ENCODE measurements at places on chromosomes 3 and 15. TPM values are rescaled to one million over a fixed set of nuclear protein-coding genes. Genes with fewer than 3 reads are reported as not detected.
A peak's percentile ranks its signal among the peaks of the same experiment; 100 is the strongest.

GRCh38 chr3:169295912-169296570 is 367.5 kb downstream of the MECOM start:
- no peaks in the 10 kb centered on the region for H3K36me3 ChIP-seq
- no peak for DNase-seq
- H3K4me3 ChIP-seq, result no peak overlapping the region
- H3K27ac ChIP-seq, result no peak overlapping the region

DNA sequence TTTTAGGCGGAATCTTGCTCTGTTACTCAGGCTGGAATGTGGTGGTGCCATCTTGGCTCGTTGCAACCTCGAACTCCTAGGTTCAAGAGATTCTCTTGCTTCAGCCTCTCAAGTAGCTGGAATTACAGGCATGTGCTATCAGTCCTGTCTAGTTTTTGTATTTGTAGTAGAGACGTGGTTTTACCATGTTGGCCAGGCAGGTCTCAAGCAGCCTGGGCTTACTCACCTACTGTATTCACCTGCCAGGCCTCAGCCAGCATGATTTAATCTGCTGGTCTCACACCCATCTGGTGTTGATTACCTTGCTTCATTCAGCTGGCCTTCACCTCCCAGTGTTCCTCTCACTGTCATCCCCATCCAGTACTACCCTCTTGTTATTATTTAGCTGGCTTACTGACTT is 102.0 kb downstream of the IL12A start:
- no peak for DNase-seq
- no peak overlapping the region for H3K27ac ChIP-seq
- H3K4me1 ChIP-seq, result no peaks in the 10 kb centered on the region
- H3K27me3 ChIP-seq, result no peaks in the 10 kb centered on the region
- no peak overlapping the region for H3K4me3 ChIP-seq
- H3K36me3 ChIP-seq, result no peaks in the 10 kb centered on the region

DPH3 gene
- 13.4 TPM for total RNA-seq

GRCh38 chr15:75145027-75145841 is 56.4 kb upstream of the C15orf39 start:
- no peak overlapping the region for H3K4me3 ChIP-seq
- H3K4me1 ChIP-seq, result peaks cover 2% of the 10 kb centered on the region
- H3K27me3 ChIP-seq, result no peaks in the 10 kb centered on the region
- H3K36me3 ChIP-seq, result no peaks in the 10 kb centered on the region

FEZF2 gene
- not detected for total RNA-seq

DNA sequence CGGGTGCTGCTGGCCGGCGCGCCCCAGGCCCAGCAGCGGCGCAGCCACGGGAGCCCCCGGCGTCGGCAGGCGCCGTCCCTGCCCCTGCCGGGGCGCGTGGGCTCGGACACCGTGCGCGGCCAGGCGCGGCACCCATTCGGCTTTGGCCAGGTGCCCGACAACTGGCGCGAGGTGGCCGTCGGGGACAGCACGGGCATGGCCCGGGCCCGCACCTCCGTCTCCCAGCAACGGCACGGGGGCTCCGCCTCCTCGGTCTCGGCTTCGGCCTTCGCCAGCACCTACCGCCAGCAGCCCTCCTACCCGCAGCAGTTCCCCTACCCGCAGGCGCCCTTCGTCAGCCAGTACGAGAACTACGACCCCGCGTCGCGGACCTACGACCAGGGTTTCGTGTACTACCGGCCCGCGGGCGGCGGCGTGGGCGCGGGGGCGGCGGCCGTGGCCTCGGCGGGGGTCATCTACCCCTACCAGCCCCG is 777 bp downstream of the LOXL1 start:
- H3K36me3 ChIP-seq, result no peaks in the 10 kb centered on the region
- peaks cover 34% of the 10 kb centered on the region for H3K4me1 ChIP-seq
- peak overlapping the region; percentile 66 for H3K27ac ChIP-seq

DNA sequence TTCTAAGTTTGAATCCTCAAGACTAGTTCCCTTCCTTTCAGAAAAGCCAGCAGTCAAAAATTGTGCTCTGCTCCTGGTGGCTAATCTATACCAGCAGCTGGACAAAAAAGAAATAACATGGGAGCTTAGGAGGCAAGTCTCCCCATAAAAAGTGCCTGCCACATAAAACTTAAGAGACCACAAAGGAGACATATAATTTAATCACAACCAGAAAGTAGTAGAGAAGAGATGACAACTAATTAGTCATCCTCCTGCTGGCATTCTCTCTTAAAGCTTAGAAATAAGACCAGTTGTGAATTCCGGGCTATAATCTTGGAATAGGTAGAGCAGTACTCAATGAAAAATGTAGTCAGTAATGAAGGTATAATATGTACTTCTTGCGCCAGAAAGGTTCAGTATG is 20.2 kb upstream of the IMPG2 start:
- no peaks in the 10 kb centered on the region for H3K4me1 ChIP-seq
- H3K36me3 ChIP-seq, result no peaks in the 10 kb centered on the region
- no peak for DNase-seq
- no peaks in the 10 kb centered on the region for H3K27me3 ChIP-seq

PARP14 gene
- 1.0 TPM for total RNA-seq

- H3K36me3 ChIP-seq, result no peaks in the 10 kb centered on the region
- DNase-seq, result no peak
- H3K27me3 ChIP-seq, result no peaks in the 10 kb centered on the region
- H3K27ac ChIP-seq, result no peak overlapping the region
- H3K4me3 ChIP-seq, result no peak overlapping the region
- H3K4me1 ChIP-seq, result no peaks in the 10 kb centered on the region
Measured at GRCh38 chr15:66145726-66146182, 107.8 kb downstream of the MEGF11 start.

RLBP1 gene
- total RNA-seq, result not detected

SLC9C1 gene
- not detected for total RNA-seq

DNA sequence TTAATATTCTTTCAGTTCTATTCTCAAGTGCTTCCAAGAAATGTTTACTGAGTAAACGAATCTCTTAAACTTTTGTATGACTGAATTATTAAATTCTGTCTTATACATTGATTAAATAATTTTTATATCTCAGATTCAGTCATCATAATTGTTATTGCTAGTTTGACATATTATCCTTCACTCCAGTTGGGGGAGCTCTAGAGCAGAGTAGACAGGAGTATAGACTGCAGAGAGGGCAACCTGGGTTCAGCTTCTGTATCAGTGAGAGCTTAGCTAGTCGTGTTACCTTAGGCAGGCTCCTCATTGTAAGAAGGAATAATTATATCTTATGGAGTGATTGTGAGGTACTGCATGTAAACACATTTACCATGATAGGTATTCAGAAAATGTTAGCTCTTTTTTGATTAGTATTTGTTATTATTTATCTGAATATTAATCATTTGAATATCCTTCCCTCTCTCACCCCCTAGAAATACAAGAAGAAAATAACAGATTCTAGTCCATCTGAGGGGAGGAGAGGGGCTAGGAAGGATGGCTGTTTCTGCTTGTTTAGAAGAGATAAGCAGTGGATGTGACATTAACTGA is 31.0 kb upstream of the ZCWPW2 start:
- no peaks in the 10 kb centered on the region for H3K4me1 ChIP-seq
- no peaks in the 10 kb centered on the region for H3K36me3 ChIP-seq
- H3K27ac ChIP-seq, result no peak overlapping the region
- H3K27me3 ChIP-seq, result no peaks in the 10 kb centered on the region
- no peak overlapping the region for H3K4me3 ChIP-seq

DNAH12 gene
- 0.57 TPM for total RNA-seq

DNA sequence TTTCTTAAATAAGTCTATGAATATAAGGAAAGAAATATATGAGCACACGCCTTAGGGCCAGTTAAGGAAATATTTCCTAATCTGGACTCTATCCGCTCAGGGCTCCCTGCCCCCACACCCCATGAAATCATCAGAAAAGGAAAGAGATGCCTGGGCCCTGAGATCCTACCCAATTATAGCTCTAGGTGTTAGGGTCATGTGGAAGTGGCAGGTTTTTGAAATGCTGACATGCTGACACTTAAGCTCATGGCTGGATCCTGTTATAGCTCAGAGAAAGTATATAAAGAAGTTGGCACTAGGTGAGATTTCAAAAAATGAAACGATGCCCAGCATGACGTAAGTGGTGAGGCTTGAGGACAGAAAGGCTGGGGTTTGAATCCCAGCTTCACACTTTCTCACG is 43.5 kb upstream of the AKAP13 start:
- no peaks in the 10 kb centered on the region for H3K36me3 ChIP-seq
- DNase-seq, result peak; percentile 80
- no peaks in the 10 kb centered on the region for H3K27me3 ChIP-seq
- H3K4me1 ChIP-seq, result peaks cover 39% of the 10 kb centered on the region
- peak overlapping the region; percentile 92 for H3K27ac ChIP-seq
- no peak overlapping the region for H3K4me3 ChIP-seq

DNA sequence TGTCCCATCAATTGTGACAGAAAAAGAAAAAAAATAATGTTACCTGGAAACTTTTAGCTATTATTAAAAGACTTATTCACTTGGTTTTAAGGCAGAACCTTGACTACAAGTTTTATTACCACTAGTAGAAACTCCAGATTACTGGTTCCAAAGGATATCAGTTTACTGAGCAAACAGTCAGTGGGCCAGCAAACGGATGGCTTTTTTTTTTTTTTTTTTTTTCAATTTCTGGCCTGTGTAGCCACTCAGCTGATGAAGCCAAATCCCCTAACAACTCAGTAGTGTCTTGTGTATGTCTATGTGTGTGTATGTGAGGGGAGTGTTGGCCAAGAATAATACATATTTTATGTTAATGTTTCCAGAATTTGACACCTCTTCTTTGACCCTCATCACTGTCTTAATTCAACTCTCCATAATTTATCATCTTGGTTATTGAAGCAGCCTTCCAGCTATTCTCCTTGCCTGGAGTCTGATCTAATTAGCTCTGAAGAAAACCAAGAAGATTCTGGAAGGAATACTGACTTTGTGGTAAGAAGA is 724.9 kb downstream of the NSUN3 start:
- no peaks in the 10 kb centered on the region for H3K4me1 ChIP-seq
- H3K27me3 ChIP-seq, result no peaks in the 10 kb centered on the region
- no peaks in the 10 kb centered on the region for H3K36me3 ChIP-seq
- H3K27ac ChIP-seq, result no peak overlapping the region
- no peak for DNase-seq

VPS8 gene
- 45.3 TPM for total RNA-seq

TUSC7 gene
- not detected for total RNA-seq

- H3K27me3 ChIP-seq, result no peaks in the 10 kb centered on the region
- no peak overlapping the region for H3K27ac ChIP-seq
- H3K4me3 ChIP-seq, result no peak overlapping the region
- H3K4me1 ChIP-seq, result peaks cover 5% of the 10 kb centered on the region
Measured at GRCh38 chr15:82699726-82700125, 9.9 kb downstream of the AP3B2 start.

SYNPR gene
- 0.36 TPM for total RNA-seq

DNA sequence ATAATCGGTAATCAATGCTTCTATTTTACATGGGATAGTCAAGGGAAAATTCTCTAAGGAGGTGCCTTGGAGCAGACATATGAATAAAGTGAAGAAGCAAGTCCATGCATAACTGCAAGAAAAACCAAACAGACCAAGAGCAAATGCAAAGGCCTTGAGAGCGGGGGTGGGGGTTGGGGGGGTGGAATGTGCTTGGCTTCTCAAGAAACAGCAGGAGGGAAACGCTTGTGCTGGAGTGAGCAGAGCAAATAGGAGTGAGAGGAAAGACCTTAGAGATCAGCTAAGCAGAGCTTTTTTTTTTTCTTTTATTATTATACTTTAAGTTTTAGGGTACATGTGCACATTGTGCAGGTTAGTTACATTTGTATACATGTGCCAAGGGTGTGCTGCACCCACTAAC is 260.8 kb downstream of the ARPP21 start:
- H3K27me3 ChIP-seq, result no peaks in the 10 kb centered on the region
- no peak overlapping the region for H3K27ac ChIP-seq
- no peak for DNase-seq

NPAP1 gene
- total RNA-seq, result 0.28 TPM

DNA sequence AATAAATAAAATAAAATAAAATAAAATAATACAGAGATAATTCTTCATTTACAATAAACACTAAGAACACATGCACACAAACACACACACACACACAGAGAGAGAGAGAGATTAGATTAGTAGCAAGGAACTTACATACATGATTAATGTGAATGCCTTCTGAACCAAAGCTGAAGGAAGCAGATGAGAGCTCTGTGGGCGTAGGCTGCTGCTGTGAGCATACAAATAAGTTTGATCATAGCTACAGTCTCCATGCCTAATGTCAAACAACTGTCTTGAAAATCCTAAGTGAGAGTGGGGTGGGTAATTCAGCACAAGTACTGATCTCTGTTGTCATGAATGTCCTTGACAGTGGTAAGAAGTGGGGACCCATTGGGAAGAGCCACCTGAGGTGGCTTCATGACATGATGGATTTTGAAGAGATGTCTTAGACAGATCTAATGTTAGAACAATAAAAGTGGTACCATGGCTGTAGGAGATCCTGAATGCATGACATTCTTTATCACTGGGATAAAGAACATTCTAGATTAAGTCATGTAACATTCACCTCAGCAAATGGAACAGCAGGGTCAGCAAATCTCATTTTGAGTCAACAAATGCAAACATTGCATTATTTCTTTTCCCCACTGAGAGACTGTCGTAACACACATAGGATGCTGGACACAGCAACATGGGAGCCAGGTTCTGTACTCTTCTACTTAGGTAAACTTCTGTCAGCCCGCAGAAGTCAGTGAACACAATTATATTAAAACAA is 46.2 kb downstream of the CHL1 start:
- H3K4me1 ChIP-seq, result no peaks in the 10 kb centered on the region
- no peak overlapping the region for H3K4me3 ChIP-seq
- no peaks in the 10 kb centered on the region for H3K36me3 ChIP-seq
- H3K27me3 ChIP-seq, result no peaks in the 10 kb centered on the region
- DNase-seq, result no peak
- no peak overlapping the region for H3K27ac ChIP-seq

DNA sequence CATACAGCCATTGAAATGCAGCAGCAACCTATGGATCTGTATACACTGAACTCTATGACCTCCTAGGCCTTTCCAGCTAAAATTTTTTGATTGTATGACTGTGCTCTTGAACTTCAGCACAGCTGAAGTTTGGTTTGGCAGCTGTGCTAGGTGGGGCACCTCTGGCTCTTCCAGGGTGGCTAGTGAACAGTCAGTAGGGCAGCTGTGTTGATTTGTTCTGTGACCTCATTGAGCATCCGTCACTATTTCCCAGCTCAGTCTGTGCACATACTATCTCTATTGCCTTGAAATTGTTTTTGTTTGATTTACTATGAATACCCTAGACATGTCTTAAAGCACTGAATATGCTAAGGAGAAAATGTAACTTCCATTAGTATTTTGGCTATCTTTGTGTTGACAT is 363.2 kb upstream of the NAALADL2 start:
- no peak overlapping the region for H3K4me3 ChIP-seq
- no peak overlapping the region for H3K27ac ChIP-seq
- no peak for DNase-seq

DPPA2 gene
- not detected for total RNA-seq

DNA sequence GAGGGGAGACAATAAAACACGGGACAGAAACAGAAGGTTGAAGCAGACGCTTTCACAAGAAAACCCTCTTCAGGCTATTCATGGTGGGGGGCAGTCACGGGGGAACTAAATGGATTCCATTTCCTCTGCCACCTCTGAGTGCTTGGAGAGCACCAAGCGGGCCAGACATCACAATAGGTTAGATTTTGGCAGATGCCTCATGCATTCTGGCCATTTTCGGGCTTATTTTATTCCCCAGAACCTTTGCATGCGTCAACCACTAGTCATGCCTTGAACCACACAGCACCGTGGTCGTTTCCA is 82.2 kb downstream of the RORA start:
- H3K27me3 ChIP-seq, result no peaks in the 10 kb centered on the region
- DNase-seq, result no peak
- H3K27ac ChIP-seq, result no peak overlapping the region
- no peak overlapping the region for H3K4me3 ChIP-seq
- H3K4me1 ChIP-seq, result no peaks in the 10 kb centered on the region

Measured in cardiac muscle cell (in vitro differentiated cells and primary cell).